ENCODE measurements at places on chromosomes 2 and 18. TPM values are rescaled to one million over a fixed set of nuclear protein-coding genes. Genes with fewer than 3 reads are reported as not detected.

The GPR39 gene
- 0.31 TPM for total RNA-seq

The TRPM8 gene
- not detected for total RNA-seq

The UGT1A8 gene
- not detected for total RNA-seq

The HMSD gene
- total RNA-seq = 7.8 TPM

The CTAGE1 gene
- total RNA-seq = not detected

The GKN1 gene
- not detected for total RNA-seq

The RUFY4 gene
- 0.36 TPM for total RNA-seq

The AQP12A gene
- not detected for total RNA-seq

The PLEK gene
- 21.0 TPM for total RNA-seq

The RNU2-63P gene
- total RNA-seq = 10.3 TPM

The IL37 gene
- total RNA-seq = not detected

The NYAP2 gene
- 0.22 TPM for total RNA-seq

The CBLN2 gene
- total RNA-seq = not detected

GRCh38 chr2:101736861-101737291 lies 39.4 kb downstream of the MAP4K4 start:
- DNase-seq = no peak

DNA sequence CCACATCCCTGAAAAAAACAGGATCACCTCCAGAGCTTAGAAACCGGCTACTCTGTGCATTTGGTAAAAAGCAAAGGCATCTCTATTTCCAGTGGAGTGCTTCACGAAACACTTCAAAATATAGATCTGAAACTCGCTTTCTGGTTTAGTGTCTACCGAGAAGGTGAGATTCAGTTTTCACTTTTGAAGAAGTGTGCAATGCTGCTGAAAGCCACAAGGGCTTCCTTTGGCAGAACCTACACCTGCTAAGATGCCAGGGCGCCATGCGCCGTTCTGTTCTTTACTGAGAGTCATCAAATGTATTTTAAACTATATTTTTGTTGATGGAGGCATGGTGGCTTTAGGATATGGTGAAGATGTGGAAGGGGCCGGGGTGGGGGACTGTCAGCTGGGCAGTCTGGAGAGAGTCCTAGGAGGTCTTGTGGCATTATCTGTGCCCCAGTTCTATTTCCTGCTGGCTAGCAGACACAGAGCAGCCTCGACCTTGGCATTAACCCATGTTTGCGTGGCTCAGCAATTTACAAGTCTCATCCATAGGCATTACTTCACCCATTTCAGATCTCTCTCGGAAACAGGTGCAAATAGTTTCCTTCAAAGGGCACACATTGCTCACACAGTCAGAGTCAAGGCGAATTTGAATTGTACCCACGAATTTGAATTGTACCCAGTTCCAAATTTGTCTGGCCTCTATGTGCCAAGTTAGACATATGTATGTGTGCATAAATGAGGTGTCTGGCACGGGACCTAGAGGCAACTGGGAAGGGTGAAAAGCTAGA lies 46.7 kb upstream of the KCNF1 start:
- DNase-seq = no peak

GRCh38 chr18:66792466-66792865 lies 188.6 kb upstream of the CDH19 start:
- no peak for DNase-seq

GRCh38 chr2:230671117-230671516 lies 41.5 kb upstream of the CAB39 start:
- no peak for DNase-seq

DNA sequence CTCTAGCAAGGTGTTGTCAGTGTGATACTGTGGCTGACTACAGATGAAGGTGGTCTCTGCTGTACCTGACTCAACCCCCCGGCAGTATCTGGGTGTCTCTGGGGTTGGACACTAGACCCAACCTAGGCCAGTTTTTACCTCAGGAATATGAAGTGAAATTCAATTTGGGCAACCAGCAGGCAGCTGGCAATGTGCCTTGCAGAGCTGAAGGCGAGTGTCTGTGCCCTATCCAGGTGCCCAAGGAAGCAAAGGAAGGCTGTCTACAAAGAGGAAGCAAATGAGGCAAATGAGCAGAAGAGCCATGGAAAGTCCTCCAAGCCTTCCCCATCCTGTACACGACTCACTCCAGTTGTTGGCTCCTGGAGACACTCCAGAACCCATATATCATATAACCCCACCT lies 264.6 kb upstream of the AGAP1 start:
- no peak for DNase-seq

DNA sequence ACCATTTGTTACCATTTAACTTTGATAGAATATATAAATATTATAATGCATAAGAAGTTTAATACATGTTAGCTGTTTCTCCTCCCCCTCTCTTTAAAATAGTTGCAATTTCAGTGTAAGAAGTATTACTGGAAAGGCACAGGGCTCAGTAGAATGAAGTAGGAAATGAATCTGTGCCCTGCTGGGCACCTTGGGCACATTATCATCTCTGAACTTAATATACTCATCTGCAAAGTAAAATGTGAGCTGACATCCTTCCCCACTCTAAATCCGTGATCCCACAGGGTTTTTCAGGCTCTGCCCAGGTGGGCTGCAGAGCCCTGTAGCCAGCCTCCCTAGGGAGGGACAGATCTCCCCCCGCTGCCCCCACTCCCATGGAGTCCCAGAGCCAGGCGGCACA lies 56.8 kb downstream of the DPP4 start:
- DNase-seq = no peak

DNA sequence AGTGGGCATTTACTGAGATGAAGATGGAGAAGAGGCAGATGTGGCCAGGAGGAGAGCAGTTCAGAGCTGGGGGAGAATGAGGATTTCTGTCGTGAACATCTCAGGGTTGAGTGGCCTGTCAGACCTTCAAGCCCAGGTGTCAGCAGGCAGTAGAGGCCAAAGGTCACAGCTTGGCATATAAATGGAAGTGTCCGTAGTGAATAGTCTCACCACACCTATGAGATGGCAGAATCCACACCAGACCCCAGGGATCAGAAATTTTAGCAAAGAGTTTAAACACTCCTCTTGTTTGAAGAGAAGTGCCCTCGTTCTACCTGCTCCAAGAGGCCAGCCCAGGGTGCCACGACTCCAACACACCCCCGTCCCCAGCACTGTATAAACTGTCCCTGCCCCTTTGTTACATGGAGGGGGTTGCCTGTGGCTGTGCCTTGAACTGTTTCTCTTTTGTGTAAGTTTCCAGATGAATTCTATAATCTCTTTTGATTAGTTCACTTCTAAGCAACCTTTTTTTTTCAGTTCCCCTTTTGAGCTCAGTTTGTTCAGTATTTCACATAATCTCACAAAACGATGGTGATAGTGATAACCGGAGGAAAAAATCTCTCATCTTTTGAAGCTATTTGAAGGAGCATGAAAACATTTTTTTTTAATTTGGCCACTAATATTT lies 69.0 kb upstream of the TTC39C start:
- DNase-seq = no peak

DNA sequence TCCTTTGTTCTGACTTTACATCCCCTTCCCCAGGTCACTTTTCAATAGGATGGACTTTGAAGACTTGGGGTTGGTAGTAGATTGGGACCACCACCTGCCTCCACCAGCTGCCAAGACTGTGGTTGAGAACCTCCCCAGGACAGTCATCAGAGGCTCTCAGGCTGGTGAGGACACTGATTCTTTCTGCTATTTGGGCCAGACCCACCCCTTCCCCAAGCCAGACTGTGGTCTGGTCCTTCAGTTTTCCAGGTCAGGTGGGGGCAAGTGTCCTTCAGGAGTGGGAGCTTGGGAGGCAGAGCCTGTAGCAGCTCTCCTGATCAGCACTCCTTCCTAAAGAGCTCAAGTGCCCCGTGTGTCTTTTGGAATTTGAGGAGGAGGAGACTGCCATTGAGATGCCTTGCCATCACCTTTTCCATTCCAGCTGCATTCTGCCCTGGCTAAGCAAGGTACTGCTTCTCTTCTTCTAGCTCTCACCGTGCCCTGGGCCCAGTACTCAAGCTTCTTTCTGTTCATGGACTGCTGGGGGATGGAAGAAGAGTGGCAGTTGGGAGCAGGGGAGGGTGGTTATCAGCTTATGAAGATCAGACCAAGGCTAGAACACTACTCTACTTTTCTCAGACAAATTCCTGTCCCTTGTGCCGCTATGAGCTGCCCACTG lies 1.1 kb downstream of the RNF181 start:
- DNase-seq = no peak

DNA sequence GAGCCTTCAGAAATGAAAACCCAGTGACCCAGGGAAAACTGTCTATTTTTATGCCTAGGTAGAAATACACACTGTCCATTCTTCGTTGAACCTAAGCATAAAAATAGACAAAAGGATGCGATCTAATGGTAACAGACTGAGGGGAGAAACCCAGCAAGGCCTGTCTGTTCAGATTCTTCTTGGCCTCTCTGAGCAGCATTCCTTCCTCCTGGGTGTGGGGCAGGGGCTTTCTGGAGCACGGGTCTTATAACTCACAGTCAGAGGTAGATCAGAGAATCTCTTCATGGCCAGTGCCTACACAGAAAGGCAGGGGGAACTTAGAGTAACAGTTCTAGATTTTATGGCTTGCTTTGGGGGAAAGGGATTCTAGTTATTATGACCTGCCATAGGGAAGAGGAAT lies 56.0 kb downstream of the PKDCC start:
- DNase-seq = no peak

- no peak for DNase-seq
Measured at GRCh38 chr2:45904267-45904945, 252.9 kb downstream of the PRKCE start.

- DNase-seq = peak; percentile 57
Measured at GRCh38 chr2:239309398-239310245, 91.2 kb downstream of the HDAC4 start.

DNA sequence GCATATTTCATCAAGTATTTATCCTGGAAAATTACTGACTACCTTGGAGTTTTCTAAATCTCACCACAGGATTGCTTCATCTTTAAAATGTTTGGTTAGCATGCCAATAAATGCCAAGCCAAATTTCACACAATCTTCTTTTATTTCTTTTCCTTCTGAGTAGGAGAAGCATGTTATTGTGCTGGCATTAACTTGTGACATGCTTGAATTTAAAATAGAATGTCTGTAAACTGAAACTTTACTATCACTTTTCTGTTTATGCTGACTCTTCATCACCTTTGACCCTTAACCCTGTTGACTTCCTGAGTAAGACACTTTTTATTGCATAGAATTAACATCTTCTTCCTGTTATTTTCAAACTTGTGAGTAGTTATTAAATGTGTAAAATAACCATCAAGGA lies 56.2 kb upstream of the LRRTM4 start:
- DNase-seq = no peak

- DNase-seq = no peak
Measured at GRCh38 chr2:3513026-3513810, 6.1 kb downstream of the ADI1 start.

- DNase-seq = no peak
Measured at GRCh38 chr18:12377556-12378197, 650 bp upstream of the AFG3L2 start.

- DNase-seq = no peak
Measured at GRCh38 chr2:39304729-39305128, 61.0 kb upstream of the CDKL4 start.

GRCh38 chr2:230268606-230269243 lies 43.2 kb downstream of the SP140 start:
- DNase-seq = no peak

DNA sequence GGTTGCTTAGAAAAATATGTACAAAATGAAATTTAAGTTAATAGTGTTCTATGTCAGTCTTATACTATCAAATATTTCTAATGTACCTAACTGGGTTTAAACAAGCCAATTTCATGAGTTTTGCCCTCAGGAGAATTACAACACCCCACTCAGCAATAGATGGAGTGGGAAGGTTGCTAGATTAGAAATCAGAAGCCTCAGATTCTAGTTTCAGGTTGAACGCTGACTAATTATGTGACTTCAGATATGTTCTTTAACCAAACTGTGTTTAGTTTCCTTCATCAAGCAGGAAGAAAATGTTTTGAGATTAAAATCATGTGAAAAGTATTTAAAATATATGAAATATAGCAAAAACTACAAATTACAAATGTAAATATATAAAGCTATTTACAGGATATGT lies 133.8 kb upstream of the KCNH7 start:
- no peak for DNase-seq

DNA sequence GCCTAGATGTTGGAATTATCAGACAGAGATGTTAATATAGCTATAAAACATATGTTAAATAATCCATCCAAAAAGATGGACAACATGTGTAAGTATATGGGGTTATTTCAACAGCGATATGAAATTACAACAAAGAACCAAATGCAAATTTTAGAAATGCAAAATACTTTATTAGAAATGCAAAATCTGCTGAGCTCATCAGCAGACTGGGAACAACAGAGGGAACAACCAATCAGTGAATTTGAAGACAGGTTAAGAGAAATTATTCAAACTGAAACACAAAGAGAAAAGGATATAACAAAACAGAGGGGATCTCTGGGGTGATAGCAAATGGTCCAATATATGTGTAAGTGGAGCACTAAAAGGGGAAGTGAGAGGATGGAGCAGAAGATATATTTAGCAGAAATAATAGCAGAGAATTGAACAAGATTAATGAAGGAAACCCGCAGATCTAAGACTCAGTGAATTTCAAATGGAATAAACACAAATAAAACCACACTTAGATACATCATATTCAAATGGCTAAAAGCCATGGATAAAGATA lies 13.5 kb upstream of the HS6ST1 start:
- DNase-seq = no peak

GRCh38 chr2:156511122-156511521 lies 74.9 kb downstream of the GPD2 start:
- no peak for DNase-seq

- DNase-seq = no peak
Measured at GRCh38 chr18:8162802-8163201, 446.4 kb upstream of the RAB12 start.

DNA sequence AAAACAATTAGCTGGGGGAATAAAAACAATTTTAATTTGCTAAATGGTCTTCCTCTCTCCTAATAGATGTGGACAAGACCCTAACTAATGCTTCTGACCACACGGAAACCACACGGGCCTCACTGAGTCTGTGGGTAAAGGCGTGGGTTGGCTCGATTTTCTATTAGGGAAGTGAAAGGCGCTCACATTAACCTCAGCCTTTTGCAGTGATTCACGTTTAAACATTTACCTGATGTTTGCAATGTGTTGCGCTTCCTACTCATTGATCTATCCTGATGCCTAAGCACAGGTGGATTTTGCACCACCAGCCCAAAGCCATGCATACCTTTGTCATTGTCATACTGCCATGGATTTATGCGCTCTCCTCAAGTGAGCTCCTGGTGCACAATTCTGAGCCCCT lies 35.6 kb upstream of the NRP2 start:
- no peak for DNase-seq

GRCh38 chr2:36695746-36696415 lies 626 bp upstream of the VIT start:
- DNase-seq = no peak

- DNase-seq = no peak
Measured at GRCh38 chr2:138298900-138299299, 202.7 kb upstream of the SPOPL start.

All from sciatic nerve (tissue), 2 donors.